Eye (tissue), 1 donor: ENCODE measurements at places on chromosomes 16 and 17.

DNA sequence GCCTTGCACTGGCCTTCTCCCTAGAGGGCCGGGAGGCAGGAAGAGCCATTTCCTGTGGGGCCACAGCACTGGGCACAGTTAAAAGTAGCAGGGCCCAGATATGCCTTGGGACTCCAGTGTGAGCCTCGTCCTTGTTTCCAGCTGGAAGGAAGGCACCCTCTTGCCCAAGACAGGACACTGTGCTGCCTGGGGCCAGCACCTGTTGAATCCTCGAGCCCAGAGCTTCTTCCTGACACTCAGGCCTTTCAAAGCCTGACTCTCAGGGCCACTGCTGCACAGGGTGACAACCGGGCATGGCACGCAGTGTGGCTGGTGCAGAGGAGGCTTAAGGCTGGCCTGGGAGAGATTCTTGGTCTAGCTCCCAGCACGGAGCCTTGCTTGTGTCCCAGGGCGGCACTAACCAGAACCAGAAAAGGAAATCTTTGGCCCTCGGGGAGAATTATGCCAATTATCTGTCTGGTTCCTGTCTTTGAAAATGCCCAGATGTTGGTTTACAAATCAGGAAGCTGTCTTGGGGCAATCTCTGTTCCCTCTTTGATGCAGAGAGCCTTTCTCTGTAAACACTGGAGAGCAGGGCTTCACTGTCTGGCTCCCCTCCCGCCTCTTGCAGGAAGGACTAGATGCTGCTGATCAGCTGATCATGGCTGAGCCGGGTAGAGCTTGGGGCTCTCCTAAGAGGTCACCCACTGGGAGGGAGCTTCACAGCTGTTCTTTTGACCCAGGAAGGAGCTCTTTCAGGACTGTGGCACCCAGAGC lies 11.1 kb downstream of the LDHD start:
- no peak for DNase-seq

DNA sequence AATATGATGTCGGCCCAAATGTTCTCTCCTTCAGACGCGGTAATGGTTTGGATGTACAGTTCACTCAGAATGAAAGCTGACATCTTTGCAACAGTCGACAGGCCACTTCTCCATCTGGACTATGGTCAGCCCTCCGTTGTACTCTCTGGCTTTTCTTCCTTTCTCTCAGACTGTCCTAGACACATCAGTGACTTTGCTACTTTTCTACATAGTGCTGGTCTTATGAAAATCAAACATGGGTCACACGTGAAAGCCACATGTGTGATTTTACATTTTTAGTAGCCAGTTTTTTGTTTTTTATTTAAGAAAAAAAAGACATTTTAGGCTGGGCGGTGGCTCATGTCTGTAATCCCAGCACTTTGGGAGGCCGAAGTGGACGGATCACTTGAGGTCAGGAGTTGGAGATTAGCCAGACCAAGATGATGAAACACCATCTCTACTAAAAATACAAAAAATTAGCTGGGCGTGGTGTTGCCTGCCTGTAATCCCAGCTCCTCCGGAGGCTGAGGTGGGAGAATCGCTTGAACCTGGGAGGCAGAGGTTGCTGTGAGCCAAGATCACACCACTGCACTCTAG lies 644.1 kb downstream of the KCNJ2 start:
- no peak for DNase-seq

- no peak for DNase-seq
These were observed 41.3 kb upstream of the GFOD2 start for GRCh38 chr16:67760206-67760955.

GRCh38 chr17:69043098-69043734 lies 17.5 kb downstream of the ABCA9 start:
- DNase-seq = no peak

DNA sequence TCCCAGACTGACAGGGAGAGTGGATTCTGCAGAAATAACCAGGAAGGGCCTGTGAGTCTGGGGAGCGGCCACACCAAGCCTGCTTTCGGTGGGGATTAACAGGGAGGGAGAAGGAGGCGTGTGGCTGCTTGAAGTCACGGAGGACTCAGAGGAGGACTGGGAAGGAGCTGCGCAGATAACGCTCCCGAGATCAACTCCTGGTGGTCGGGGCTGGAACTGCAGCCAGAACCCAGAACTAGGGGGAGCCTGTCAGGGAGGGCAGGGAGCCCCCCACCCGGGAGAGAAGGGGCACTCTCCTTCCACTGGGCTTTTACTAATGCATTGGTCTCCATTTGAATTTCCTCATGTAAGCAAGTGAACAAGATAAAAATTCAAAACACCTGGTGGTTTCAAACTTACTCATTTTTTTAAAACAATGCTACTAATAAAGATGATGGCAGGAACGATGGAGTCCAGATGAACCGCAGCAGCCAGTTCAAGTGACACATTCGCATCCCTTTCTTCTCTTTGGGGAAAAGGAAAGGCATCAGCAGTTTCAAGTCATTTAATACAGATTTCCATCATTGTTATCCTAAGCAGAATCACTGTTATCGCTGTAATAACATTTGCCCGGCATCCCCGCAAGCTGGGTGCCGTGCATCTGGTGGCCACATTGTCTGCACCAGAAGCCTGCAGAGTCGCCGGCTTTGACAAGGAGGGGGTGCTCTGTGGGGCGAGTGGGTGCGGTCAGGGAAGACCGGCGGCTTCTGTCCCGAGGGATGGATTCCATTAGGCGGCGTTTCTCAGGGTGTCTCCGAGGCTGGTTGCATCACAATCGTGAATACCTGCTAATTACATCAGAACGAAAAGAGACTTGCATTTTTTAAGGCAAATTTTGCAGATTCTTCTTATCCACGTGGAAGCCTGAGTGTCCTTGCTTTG lies 183.0 kb downstream of the FOXL1 start:
- peak; percentile 88 for DNase-seq

GRCh38 chr17:67212231-67212630 lies 32.8 kb downstream of the HELZ start:
- no peak for DNase-seq

DNA sequence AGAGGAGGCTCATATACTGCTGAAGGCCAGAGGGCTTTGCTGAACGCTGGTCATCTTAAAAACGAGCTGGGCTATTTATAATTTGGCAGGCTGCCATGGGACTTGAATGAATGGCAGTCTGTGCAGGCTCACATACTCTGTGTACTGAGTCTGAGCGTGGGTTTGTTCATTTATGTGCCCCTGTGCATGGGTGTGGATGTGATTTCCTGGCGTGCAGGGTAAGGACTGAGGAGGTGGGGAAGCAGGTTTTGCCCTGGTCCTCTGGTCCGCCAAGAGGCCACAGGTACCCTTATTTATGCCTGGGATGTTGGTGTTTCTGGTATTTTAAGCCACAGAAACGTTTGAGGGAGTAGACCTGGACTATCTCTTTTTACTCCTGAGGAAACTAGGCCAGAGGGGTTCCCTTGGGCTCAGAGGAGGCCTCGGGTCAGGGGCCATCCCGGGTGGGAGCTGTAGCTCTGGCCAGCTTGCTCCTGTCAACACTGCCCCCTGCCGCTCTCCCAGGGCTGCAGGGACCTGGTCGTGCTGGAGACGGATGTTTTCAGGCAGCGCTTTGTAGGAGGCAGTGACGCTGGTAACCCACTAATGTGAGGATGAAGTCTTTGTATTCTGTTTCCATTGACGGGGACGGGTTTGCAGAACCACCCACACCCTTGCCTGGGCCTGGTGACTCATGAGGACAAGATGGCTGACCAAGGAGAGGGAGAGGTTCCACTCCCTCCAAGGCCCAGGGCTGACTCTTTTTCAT lies 184.4 kb downstream of the MSI2 start:
- DNase-seq = peak; percentile 90

DNA sequence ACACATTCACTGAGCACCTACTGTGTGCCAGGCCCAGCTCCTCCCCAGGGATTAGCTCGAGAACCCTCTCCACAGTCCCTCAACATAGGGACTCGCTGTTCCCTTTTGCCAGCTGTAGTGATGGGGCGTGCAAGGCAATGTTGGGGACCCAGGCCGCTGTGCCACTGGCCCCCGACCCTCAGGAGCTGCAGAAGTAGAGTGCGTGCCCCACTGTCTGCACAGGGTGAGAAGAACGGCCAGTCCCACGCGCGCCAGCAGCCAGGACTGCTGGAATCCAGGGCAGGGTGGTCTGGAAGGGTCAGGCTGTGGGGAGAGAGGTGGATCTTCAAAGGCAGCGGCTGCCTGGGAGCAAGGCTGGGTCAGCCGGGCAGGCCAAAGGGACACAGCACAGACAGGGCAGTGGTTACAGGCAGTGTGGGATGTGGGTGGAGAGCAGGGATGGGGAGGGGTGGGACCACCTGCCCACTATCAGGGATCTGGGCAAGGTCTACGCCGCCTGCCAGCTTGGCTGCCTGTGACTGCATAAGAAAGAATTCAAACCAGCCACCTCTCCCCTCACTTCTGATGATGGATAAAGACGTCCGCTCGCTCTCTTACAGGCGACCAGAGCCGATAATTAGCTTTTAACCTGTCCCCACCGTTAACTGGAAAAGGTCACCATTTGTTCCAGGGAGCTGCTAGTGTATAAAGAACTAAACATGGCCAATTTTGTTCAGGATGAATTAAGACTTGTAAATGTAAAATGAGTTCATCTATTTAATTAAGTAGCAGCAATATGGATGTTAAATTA lies 86.7 kb upstream of the GSE1 start:
- no peak for DNase-seq

GRCh38 chr17:55284001-55284884 lies 19.5 kb downstream of the HLF start:
- no peak for DNase-seq

DNA sequence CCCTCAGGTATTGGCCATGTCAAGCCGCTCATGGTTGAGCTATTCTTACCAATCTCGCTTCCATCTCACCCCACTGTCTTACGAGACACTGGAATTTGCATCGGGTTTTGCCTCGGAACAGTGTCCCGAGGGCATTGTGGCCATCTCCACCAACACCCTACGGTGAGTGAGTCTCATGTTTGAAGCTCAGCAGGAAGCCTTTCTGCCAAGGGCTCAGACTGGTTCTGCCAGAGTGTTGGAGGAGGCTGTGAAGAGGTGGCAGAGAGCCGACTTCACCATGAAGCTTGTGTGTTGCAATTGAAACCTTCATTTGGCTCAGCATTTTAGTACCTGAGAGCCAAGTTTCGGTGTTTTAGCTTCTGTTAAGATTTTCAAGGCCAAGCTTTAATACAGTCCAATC lies 38.0 kb downstream of the SF3B3 start:
- DNase-seq = no peak

DNA sequence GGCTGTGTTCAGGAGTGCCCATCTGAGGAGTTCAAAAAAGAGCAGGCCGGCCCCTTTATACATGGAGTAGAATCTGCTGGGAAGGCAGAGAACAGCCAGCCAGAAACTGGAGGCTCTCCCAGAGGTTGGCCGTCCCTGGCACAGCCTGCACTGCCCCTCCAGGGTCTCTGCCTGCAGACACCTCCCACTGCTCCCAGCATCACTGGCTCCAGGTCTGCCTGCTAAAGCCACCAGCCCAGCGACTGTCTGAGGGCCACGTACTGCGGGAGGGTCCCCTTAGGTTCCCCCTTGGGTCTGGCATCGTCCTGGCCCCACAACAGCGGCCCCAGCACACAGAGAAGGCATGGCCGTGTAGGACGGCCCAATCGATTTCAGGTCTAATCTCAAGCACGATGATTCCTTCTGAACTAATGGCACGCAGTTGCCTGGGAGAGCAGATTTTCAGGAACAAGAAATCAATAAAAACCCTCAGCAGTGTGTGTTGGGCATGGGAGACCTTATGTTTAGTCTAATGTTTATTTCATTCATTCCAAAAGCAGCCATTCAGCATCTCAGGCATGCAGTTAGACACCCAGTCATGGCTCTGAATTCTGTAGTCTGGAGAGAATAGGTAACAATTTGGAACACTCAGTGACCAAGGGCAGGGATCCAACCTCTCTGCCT lies 95.6 kb downstream of the PGS1 start:
- DNase-seq = peak; percentile 20

DNA sequence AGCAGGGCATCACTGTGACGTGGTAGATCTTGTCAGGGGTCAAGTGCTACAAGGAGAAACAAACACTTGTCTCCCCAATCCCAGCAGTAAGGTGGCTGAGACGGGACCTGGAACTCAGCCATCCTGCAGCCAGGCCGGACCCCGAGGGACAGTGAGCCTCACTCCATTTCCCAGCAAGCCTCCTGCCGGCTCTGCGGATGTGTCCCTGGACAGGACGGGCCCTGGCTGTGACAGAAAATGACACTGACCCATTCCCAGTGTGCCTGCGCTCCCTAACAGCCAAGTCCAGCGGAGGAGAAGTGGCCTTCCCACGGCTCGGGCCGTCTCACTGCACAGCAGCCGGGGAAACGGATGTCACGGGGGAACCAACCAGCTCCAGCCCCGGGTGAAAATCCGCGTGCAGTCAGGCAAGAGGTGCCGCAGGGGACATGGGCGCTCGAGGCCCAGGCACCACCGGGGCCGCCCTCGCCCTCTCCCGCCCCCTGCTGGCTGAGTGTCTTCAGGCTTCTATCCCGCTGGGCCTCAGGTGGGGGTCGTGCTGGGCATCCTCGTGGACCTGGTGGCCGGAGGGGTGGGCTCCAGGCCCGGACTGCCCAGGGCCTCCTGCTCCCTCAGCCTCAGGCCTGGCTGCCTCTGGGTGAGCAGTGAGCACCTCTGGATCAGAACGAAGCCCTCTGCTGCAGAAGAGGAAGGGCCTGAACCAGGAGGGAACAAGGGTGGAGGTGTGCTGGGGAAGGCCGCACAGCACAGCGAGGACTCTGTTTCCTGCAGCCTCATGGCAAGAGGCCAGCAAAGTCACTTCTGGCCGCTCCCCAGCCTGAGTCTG lies 6.7 kb downstream of the HAGHL start:
- DNase-seq = no peak

DNA sequence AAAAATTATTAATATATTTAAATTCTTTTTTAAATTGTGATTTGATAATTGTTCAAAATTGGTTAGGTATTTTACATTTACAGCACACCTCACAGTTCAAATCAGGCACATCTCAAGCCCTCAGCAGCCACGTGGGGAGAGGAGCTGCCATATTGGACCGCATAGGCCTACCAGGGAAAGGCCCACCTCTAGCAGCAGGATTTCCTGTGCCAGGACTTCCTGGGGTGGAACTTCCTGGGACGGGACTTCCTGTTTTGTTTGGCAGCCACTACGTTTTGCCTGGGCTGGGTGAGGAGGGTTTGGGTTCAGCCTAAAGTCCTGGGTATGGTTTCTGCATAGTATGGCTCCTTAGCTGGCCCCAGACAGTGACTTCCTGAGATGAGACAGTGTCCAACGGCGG lies 298.5 kb upstream of the FOXF1 start:
- DNase-seq = no peak

DNA sequence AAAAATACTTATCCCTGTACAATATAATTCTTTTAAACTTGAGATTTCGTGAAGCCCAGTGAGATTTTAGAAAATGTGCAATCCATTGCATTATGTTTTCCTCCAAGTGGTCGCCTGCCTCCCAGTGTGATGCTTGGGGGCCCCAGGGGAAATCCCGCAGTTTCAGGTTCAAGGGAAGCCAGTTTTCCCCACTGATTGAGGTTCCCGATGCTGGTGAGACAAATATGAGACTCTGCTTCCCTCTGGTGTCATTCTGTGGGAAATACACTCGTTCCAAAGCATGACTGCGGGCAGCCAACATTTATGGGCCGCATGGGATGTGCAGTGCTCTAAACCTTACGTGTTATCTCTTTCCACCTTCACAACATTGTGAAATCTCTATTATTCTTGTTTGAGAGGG lies 200.8 kb downstream of the PRKCB start:
- peak; percentile 86 for DNase-seq
